ENCODE measurements at places on chromosomes 3 and 15. TPM values are rescaled to one million over a fixed set of nuclear protein-coding genes. Genes with fewer than 3 reads are reported as not detected.

Gene SLC15A2
- total RNA-seq: 1.7 TPM

Gene CGNL1
- total RNA-seq: 10.6 TPM

Gene SLC9C1
- total RNA-seq: 0.41 TPM

Gene EPHB3
- total RNA-seq: 8.4 TPM

Gene A4GNT
- not detected for total RNA-seq

Gene MUSTN1
- 0.63 TPM for total RNA-seq

Gene MAP2K5
- 6.3 TPM for total RNA-seq

Gene MLH1
- 55.7 TPM for total RNA-seq

Gene NR1D2
- 13.3 TPM for total RNA-seq

Gene GPR149
- total RNA-seq: not detected

Gene KY
- not detected for total RNA-seq

Gene ENTPD3
- not detected for total RNA-seq

Gene GPR15
- total RNA-seq: not detected

Gene SPPL2A
- total RNA-seq: 25.9 TPM

Gene ANKUB1
- total RNA-seq: not detected

Gene XYLB
- total RNA-seq: 1.5 TPM

Gene CADM2
- total RNA-seq: 1.8 TPM

Gene NPTN
- total RNA-seq: 72.9 TPM

Gene SLC22A14
- 0.03 TPM for total RNA-seq

Gene EOMES
- total RNA-seq: 54.9 TPM

Gene P2RY13
- not detected for total RNA-seq

Gene CHRD
- 10.5 TPM for total RNA-seq

Gene CDHR4
- total RNA-seq: not detected

Gene CAMK2N2
- total RNA-seq: 1.5 TPM

Gene CNOT10
- total RNA-seq: 35.7 TPM

Data from H7 (cell line).